Naive thymus-derived CD8-positive, alpha-beta T cell (primary cell): ENCODE measurements at places on chromosomes 1 and 21.
A peak's percentile ranks its signal among the peaks of the same experiment; 100 is the strongest.

GRCh38 chr1:29052941-29053340, 70.8 kb downstream of the TMEM200B start:
- no peak for DNase-seq

GRCh38 chr1:86754265-86754974, 50.0 kb downstream of the SH3GLB1 start:
- no peak for DNase-seq

- DNase-seq, result no peak
Observed at GRCh38 chr1:178575611-178576361, 62.9 kb downstream of the TEX35 start.

DNA sequence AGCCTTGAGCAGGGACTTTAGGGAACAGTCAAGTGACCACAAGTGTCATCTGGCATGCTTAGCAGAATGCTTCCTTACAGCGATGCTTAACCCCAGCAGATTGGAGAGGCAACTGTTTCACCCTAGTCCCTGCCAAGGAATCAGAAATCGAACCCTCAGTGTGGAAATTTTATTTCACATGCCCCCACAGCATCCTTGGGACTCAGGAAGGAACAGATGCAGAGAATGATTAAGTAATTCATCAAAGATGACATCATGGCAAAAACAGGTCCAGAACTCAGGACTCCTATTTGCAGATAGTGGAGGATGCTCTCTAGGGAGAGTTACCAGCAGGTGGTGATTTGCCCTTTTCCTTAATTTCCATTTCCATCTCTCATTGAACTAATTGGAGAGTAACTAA, 333.0 kb upstream of the KAZN start:
- DNase-seq, result no peak

DNA sequence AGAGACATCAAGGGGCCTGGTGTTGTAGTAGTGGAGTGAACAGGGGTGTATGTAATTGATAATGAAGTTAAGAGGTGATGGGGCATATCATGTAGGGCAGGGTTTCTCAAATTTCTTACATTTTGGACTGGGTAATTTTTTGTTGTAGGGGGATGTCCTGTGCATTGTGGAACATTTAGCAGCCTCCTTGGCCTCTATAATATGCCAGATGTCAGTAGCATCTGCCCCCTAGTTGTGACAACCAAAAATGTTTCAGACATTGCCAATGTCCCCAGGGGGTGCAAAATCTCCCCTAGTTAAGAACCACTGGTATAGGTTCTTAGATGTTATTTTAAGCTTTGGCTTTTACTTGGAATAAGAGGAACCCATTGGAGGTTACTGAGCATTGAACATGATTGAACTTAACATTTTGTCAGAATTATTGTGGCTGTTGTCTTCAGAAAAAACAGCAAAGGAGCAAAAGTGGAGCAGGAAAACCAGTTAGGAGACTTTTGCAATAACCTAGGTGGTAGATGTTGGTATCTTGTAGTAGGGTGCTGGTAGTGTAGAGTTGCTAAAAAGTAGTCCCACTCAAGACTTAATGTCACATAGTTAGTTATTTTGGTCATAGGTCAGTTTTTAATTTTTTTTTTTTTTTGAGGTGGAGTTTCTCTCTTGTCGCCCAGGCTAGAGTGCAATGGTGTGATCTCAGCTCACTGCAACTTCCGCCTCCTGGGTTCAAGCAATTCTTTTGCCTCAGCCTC, 6.2 kb downstream of the ZNF326 start:
- no peak for DNase-seq

- no peak for DNase-seq
Observed at GRCh38 chr1:22132517-22133235, 10.2 kb downstream of the WNT4 start.

DNA sequence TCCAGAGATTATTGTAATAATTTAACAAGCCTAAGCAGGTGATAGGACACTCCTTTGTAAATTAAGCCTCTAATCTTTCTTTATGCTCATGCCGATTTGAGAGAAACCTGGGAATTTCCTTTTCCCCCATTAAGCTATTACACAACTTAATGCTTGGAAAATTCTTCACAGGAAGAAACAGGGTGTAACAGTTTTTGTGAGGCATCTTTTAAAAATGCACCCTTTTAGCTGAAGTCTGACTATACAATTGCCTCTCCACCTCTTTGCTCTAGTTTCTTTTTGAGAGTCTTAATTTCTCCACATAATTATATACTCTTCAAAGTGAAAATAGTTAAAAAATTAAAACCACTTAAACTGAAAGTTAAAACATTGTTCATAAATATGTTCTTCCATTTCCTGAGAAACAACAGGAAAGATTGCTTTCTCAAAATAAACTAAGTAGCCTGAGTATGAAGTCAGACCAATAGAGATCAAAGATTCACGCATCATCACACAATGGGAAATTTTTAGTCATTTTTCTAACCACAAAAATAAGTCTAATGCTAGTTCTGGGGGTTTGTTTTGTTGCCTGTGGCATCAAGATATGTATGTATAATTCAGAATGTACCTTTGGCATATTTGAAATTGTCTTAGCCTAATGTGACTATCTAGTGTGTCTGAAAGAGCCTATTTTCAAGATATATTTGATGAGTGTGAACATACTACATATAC, 34.7 kb downstream of the LRRC8D start:
- peak; percentile 14 for DNase-seq

DNA sequence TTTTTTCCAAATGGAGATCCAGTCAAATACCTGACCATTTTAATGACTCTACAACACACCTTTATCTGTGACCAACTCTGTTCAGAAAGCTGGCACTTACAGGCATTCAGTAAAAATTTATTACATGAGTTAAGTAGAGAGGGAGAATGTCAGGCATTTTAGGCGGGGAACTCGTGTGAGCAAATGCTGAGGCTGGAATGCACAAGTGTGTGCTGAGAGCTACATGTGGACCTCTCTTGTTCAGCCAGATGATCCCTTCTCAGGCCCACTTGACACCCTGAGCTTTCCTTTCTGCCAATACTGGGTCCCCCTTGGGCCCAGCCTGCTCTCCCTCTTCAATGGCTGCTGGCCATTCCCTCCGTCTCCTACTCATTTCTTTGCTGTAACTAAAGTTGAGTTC, 11.7 kb downstream of the PPIH start:
- no peak for DNase-seq

- DNase-seq, result no peak
Observed at GRCh38 chr1:170804879-170805278, 130.5 kb upstream of the MROH9 start.

DNA sequence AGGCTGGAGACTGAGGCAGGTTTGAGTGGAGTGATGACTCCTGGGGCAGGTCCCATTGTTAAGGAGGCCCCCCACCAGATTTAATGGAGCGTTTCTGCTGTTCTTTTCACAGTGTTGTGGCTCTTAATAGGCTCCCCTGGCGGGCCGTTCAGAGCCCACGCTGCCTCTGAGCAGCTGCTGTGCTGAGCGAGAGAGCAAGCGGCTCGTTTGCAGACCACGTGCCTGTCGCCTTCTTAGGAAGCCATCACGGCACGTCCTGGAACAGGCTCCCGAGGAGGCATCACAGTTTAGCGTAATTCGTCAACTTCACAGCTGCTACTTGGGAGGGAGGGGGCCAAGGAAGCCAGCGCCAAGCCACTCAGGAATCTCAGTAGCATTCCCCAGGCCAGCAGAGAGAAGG, 70.5 kb upstream of the CTTNBP2NL start:
- no peak for DNase-seq

- DNase-seq, result no peak
Observed at GRCh38 chr1:225944951-225945350, 3.9 kb upstream of the LEFTY2 start.

DNA sequence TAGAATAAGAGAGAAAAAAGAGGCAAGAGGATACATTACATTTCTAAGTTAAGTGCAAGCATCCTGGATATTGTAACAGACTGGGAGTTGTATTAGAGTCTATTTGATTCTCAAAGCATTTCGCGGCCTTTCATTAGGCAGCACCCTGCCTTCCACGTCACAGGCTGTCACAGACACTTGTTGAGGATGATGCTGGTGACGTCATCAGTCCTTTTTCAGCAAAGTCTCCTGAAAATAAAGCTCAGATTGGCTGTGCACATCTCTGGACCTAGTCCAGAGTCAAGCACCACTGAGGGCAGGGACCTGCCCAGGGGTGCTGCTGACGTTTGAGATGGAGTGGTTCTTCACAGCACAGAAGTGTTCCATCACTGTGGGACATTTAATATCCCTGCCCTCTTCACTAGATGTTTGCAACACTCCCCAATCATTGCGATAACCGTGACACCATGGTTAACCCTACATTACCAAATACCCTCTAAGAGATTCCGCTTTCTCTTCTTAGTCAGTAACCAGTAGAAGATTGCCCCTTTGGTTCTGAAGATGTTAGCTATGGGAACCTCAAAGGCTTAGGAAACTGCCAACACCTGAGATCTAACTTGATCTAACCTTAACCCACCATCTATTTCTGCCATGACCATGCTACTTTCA, 72.7 kb upstream of the F3 start:
- no peak for DNase-seq

DNA sequence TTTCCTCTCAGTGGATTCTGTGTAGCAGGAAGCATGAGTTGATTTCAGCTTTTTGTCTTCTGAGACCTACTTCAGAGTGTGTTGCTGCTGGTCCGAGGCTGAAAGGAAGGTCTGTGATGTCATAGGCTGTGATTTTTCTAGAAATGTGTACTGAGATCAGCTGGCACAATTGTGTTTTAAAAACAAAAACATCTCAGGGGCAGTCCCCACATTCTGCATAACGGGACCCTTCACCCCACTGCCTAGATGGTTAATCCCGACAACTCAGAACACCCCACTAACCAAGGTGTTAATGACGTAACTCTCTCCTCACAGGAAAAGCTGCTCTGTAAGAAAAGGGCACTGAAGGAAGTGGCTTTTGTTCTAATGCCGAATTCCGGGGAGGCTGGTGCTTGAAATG, 59.8 kb upstream of the PPP2R5A start:
- DNase-seq, result no peak

GRCh38 chr21:26845066-26845758, at the start of gene ADAMTS1:
Gene ADAMTS1, minus strand, starts transcription at chr21:26845409. Its CDS starts 455 bp downstream, at chr21:26844954.
- no peak for DNase-seq

DNA sequence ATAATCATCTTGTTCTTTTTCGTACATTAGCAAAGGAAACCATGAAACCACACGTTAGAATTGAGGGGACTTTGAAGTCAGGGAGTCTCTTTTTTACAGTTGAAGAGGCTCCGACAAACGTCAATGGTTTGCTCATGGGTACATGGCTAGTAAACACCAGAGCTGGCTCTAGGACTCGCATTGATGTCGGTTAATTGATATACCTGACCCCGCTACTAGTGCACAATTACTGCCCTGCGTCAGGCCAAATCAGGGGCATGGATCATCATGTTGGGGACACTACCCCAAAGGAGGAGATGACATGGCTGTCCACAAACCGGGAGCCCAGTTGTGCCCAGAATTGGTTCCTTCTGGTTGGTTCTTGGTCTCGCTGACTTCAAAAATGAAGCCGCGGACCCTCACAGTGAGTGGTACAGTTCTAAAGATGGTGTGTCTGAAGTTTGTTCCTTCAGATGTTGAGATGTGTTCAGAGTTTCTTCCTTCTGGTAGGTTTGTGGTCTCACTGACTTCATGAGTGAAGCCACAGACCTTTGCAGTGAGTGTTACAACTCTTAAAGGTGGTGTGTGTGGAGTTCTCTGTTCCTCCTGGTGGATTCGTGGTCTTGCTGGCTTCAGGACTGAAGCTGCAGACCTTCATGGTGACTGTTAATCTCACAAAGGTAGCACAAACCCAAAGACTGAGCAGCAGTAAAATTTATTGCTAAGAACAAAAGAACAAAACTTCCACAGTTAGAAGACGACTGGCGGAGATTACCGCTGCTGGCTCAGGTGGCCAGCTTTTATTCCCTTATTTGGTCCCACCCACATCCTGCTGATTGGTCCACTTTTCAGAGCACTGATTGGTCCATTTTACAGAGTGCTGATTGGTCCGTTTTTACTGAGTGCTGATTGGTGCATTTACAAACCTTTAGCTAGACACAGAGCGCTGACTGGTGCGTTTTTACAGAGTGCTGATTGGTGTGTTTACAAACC, 126.9 kb upstream of the ERRFI1 start:
- peak; percentile 94 for DNase-seq

GRCh38 chr21:38531591-38531990, 33.3 kb upstream of the ERG start:
- no peak for DNase-seq

- DNase-seq, result no peak
Observed at GRCh38 chr1:62781841-62782543, 1.9 kb upstream of the ATG4C start.

GRCh38 chr1:66312271-66312990, 221.5 kb upstream of the SGIP1 start:
- DNase-seq, result no peak

DNA sequence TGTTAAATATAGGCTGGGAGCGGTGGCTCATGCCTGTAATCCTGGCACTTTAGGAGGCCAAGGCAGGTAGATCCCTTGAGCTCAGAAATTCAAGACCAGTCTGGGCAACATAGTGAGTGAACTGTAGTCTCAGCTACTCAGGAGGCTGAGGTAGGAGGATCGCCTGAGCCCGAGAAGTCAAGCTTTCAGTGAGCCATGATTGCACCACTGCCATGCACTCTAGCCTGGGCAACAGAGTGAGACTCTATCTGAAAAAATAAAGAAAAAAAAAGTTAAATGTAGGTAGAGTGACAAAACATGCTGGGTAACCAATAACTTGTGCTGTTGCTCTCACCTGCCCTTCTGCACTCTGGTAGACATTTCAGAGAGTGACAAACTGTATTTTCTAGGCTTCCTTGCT, 25.0 kb upstream of the SRSF10 start:
- DNase-seq, result no peak

DNA sequence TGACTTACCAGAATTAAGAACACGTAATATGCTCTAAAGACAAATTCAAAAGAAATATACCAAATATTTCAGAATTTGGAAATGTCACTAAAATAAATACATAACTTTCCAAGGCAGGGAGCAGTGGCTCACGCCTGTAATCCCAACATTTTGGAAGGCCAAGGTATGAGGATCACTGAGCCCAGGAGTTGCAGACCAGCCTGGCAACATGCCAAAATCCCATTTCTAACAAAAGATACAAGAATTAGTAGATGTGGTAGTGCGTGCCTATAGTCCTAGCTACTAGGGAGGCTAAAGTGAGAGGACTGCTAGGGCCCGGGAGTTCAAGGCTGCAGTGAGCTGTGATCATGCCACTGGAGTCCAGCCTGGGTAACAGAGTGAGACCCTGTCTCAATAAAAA, 11.7 kb downstream of the LUZP1 start:
- DNase-seq, result no peak

DNA sequence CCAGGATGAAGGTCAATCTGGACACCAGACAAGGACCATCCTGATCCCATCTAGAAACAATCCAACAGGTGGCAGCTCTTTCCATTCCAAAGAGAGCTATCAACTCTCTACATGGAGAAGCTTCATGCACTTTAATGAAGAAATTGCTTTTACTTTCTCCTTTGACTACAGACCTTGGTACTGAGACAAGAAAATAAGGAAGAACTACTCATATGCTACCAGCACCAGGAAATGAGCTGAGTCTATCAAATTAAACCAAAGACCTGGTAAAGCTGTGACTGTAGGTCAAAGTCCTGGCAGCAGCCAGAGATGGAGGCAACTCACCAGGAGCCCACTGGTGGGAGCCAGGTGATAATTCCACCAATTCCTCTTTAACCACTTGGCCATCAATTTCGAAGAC, 64.3 kb upstream of the LRRC8B start:
- no peak for DNase-seq

- DNase-seq, result peak; percentile 49
Observed at GRCh38 chr1:33237579-33237978, 18.7 kb upstream of the ZNF362 start.
